ENCODE measurements at places on chromosomes 11 and 22.
A peak's percentile ranks its signal among the peaks of the same experiment; 100 is the strongest.

GRCh38 chr11:47220401-47220821 lies 5.6 kb downstream of the DDB2 start:
- DNase-seq: no peak

- DNase-seq: no peak
These were observed 97.6 kb upstream of the HSD17B12 start for GRCh38 chr11:43582863-43583462.

GRCh38 chr11:95575517-95575916 lies 214.1 kb downstream of the FAM76B start:
- no peak for DNase-seq

- peak; percentile 21 for DNase-seq
These were observed 2.1 kb upstream of the RBM4 start for GRCh38 chr11:66636411-66636810.

GRCh38 chr11:13691286-13691899 lies 22.9 kb downstream of the FAR1 start:
- DNase-seq: no peak

- peak; percentile 80 for DNase-seq
These were observed 195.9 kb downstream of the DSCAML1 start for GRCh38 chr11:117601006-117601708.

- DNase-seq: no peak
These were observed 283.0 kb upstream of the NARS2 start for GRCh38 chr11:78857688-78858087.

GRCh38 chr11:129999407-129999806 lies 3.2 kb downstream of the PRDM10 start:
- DNase-seq: peak; percentile 57

- no peak for DNase-seq
These were observed 181.2 kb downstream of the CSNK2A3 start for GRCh38 chr11:11171854-11172253.

DNA sequence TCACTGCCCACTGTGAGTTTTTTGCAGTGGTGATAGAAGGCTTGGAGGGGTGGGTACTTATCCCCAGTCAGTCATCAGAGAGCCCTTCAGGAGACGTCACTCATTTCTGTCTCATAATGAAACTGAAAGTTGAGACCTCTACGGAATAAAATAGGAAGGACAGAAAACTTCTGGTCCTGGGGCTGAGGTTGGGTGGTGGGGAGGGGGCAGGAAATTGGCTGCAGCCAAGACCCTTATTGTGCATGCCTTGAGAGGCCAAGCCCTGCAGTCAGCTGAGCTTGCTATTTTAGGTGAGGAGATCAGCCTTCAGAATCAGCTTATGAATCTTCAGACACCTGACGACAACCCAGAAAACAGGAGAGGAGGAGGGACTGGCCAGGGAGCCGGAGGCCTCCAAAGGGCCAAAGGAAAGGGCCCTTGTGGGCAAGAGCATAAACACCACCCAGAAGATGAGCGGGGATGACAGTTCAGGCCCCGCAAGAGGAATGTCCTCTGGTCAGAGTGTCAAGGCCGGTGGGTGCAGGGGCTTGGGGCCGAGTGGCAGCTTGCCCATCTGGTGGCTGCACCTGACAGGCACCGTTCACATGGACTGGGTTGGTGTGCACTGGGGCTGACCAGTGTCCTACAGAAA lies 17.9 kb upstream of the ADA2 start:
- DNase-seq: no peak

DNA sequence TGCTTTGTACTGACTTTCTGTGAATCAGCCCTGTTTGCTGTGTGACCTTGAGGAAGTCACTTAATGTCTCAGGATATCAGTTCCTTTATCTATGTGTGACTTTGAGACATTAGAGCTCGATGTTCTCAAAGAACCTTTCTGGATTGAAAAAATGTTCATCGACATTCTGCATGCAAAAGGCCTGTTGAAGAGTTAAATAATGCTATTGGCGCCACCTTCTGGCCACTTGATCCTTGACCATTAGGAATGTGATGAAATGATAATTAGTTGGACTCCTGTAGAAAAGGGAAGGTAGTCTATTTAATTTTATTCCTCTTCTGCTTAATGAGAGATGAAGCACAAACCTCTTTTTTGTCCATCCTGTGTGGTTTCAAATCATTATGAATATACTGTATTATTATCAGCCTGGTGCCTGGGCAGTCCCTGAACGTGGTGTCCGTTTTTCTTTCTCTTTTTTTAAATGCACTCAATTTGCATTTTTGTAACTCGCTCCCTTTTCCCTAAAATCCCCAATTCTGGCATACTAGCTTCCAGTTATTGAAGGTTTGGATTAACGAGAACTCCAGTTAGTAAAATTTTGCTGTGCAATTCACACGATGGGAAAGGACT lies 20.7 kb downstream of the ELF5 start:
- DNase-seq: peak; percentile 80

GRCh38 chr11:76166314-76166713 lies 40.0 kb downstream of the WNT11 start:
- DNase-seq: no peak

DNA sequence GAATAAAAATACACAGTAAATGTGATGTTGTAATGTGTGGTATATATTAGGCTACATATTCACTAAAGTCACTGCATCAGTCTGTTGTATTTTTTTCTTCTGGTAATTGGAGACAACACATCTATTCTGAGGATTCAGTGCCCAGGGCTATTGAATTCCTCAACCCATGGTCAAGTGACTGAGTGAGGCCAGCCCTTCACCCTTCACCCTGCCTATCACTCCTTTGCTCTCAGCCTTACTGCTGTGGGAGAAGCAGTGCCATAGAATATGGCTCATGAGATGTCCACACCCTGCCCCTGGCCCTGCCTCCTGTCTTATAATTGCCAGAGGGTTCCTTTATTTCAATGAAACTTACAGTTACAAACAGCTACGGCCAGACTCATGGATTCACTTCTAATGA lies 295.6 kb downstream of the NTM start:
- no peak for DNase-seq

DNA sequence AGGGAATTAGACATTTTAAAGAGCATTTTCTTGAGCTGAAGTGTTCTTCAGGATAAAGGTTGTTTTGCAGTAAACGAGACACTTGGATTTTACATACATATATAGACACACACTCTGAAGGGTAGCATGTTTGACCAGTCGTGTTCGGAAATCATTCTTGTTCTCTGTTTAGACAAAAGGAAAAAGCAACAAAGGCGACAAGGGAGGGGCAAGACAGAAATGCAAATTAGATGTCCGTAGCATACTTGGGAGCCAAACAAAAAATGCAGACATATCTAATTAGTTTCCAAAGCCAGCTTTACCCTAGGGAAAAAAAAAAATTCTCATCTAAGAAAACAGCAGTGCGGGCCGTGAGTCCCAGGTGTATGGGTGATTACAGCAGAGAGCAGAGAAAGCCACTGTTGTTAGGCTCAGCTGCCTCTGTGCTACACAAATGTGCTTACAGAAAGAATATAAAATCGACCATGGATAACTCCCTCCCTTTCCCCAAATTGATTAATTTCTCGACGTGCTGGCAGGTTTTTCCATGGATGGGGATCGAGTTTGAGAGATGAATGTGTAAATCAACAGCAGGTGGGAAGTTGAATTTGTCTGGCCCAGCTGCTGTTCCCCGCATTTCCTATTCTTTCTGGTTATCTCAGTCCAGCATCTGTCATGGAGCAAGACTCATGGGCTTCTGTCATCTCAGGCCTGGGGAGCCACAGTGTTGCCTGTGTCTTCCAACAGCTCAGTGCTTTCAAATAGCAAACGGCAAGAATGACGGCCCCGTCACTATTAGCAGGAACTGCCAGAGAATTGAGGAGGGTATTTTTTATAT lies 176.5 kb upstream of the TTC12 start:
- DNase-seq: peak; percentile 87

GRCh38 chr11:100512475-100512874 lies 174.6 kb upstream of the ARHGAP42 start:
- DNase-seq: peak; percentile 46

DNA sequence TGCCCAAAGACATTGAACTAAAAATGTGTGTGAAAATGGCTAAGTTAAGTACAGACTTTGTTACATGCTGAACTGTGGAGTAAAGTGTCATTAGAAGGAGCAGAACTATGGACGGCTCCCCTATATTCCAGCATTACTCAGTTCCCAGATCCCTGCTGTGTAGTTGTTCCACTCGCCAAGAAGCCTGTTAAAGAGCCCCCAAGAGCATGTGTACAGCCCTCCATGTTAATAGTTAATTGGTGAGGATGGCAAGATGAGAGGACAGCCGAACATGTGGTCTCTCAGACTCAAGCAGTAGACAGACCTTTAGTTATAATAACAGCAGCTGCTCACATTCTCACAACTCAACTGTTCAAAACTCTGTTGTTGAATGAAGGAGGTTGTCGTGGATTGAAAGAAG lies 127.4 kb downstream of the ELP4 start:
- peak; percentile 78 for DNase-seq

DNA sequence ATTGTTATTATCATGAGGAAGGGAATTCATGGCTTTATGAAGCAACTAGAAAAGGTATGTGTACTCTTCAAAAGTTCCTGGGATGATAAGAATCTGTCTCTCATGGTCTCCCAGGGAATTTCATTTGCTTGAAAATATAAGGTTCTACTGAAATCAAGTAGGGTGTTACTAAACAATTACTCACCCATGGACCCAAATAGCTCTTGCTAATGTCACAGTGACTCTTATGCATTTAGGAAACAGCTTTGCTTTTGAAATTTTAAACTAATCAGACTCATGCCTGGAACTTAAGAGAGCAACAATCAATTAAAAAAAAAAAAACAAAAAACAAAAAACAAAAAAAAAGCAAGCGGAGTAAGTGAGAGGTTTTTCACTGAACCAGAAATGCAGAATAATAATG lies 1546.3 kb upstream of the TENM4 start:
- no peak for DNase-seq

- peak; percentile 67 for DNase-seq
These were observed 1.7 kb upstream of the EIF4ENIF1 start for GRCh38 chr22:31491218-31491962.

GRCh38 chr22:45975164-45976161 lies 1.5 kb downstream of the WNT7B start:
- DNase-seq: peak; percentile 66

DNA sequence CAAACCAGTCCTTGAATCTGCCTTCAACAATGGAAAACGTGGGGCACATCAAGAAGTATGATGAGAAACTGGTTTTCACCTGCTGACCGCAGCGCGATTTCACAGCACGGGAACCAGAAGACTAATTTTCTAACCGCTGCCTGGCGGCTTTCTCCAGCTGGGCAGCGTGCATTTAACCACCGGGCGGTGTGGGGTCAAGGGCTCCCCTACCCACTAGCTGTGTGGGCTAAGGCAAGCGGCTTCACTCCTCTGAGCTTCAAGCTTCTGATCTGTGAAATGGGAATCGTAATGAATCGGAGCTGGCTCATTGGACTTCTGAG lies 4.2 kb downstream of the SHANK2 start:
- DNase-seq: no peak

GRCh38 chr11:34793666-34794065 lies 122.5 kb downstream of the APIP start:
- DNase-seq: no peak

- DNase-seq: no peak
These were observed 37.8 kb downstream of the PLEKHA7 start for GRCh38 chr11:16976379-16976778.

GRCh38 chr11:63504054-63504453 lies 1.8 kb upstream of the LGALS12 start:
- no peak for DNase-seq
